Smooth muscle cell of bladder (primary cell): ENCODE measurements at places on chromosomes 2 and 18. TPM values are rescaled to one million over a fixed set of nuclear protein-coding genes. Genes with fewer than 3 reads are reported as not detected.

Gene ZSWIM2
- under 0.01 and 0.09 TPM in 2 replicates for total RNA-seq

Gene TDRD15
- not detected in 2 replicates for total RNA-seq

Gene FBXO15
- total RNA-seq = 1.0 and 1.1 TPM in 2 replicates

Gene SPATA3
- total RNA-seq = not detected in 2 replicates

Gene REG3G
- total RNA-seq = not detected in 2 replicates

Gene MALL
- 2.6 and 11.3 TPM in 2 replicates for total RNA-seq
